ENCODE measurements at places on chromosomes 2 and 18.
A peak's percentile ranks its signal among the peaks of the same experiment; 100 is the strongest.

GRCh38 chr2:241561832-241562231, 3.3 kb downstream of the BOK start:
- DNase-seq: no peak

DNA sequence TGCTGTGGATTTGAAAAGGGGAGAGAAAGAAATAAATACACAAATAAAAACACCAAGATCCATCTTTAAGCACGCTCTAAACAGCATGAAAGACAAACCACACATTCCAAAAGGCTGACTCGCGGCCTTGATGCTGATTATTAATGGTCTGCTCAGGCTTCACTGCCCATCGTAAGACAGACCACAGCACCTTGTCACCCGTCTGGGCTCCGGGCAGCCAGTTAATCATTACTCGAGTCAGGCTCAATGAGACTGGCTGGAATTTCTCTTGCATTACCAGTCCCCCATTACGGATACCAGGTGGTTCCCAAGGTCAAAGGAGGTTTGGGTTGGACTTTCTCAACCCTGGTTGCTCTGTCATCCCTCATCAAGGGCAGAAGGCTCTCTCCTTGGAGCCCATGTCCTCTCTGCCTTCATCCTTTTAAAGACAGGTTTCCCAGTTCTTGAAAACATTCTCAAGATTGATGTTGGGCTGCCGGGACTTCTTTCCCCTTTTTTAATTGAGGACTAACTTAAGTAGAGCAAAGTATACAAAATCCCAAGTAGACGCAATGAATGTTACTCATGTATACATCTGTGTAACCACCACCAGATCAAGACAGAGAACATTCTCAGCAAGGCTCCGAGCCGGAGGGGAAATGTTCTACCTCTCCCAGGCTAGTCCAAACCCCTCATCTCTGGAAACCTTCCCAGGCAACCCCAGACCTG, 8.1 kb downstream of the SMAD7 start:
- DNase-seq: peak; percentile 93

DNA sequence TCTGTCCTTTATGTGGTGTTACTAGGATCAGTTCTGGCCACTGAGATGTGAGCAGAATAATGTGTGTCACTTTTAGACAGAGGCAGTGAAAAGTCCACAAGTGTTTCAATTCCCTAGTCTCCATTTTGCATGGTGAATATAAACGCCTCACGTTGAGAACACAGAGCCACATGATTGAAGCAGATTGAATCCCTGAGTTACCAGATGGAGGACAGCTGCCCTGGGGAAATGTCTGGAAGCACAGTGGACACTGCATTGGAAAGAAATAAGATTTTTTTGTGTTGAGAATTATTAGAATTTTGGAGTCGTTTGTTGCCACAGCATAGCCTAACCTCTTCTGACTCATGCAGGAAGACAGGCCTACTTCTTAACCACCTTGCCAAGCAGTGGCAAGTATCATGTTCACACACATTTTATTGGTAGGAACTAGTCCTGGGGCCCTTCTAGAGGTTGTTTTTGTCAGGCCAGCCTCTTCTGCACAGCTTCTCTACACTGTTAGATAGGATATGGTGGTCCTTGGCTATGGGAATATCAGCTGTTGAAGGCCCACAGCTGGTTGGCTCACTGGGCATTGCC, 188.6 kb downstream of the TMEM182 start:
- DNase-seq: no peak

- peak; percentile 13 for DNase-seq
Observed at GRCh38 chr2:130864830-130865800, 28.4 kb downstream of the ARHGEF4 start.

DNA sequence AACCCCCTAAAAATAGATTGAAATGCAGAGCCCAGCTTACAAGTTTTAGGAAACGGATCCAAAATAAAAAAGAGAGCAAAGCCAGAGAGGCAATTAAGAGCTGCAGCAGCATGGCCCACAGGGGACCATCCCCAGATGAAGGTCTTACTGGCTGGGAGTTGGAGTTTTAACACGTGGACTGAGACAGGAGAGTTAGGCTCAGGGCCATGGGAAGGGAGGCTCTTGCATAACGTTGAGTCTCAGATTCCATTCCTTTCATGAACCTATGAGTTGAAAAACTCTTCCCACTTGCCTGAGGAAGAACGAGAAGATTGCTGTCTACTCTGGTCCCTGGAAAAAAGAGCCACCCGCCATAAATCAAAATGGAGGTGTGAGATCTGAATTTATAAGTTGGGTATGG, 101.8 kb upstream of the NDUFV2 start:
- no peak for DNase-seq

DNA sequence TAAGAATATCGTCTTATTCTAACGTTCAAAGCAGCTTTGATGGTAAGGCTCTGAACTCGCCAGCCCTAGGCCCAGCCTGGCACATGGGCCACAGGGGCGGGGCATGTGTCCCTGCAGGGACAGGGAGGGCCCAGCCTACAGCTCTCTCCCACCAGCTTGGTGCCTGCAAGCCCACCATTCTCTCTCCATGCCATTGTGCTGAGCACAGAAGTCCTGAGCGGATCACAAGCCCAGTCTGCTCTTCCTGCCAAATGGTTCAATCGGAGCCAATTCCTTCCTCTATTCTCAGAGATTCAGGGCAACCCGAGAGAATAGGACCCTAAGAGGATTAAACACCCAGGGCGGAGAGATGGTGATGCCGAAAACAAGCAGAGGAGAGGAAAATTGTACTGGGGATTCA, 50.3 kb upstream of the APCDD1 start:
- DNase-seq: no peak
